Stimulated activated CD4-positive, alpha-beta T cell treated with anti-CD3 and anti-CD28 coated beads, Interleukin-4, amount 100 ng/mL, for 4 hours (primary cell): ENCODE measurements at places on chromosomes 3 and 15.

DNA sequence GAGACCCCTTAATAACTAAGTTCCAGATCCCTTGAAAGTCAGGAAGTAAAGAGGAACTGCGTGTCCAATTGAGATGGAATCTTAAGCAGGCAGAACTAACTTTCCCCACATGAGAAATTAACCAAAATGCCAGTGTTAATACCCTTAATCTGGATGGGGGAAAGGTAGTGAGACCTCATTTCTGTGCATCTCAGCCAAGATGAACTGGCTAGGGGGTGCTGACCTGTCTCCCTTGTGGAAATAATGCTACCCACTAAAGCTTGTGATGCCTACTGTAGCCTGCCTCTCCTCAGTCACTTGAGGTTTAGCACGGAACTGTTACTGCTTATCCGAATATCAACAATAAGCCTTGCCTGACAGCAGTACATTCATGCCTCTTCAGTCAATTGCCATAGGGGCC lies 15.1 kb downstream of the BOC start:
- DNase-seq, result no peak

DNA sequence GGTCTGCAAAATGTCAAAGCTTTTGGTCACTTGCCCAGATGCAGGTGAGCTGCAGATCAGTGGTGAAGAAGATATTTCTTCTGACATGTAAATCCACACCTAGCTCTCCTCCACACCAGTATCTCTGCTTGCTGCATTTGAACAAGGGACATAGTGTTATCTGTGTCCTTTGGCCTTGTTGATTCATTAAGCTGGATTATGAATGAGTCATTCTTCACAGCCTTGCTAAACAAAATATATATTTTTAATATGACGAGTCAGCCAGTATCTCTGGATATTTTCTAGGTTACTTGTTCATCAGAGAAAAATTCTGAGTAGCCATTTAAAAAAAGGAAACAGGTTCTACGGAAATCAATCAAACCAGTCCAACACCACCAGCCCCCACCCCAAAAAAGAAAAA lies 190.6 kb upstream of the ADAMTS9 start:
- no peak for DNase-seq

GRCh38 chr15:72174551-72175165 lies 22.9 kb downstream of the GRAMD2A start:
- no peak for DNase-seq

DNA sequence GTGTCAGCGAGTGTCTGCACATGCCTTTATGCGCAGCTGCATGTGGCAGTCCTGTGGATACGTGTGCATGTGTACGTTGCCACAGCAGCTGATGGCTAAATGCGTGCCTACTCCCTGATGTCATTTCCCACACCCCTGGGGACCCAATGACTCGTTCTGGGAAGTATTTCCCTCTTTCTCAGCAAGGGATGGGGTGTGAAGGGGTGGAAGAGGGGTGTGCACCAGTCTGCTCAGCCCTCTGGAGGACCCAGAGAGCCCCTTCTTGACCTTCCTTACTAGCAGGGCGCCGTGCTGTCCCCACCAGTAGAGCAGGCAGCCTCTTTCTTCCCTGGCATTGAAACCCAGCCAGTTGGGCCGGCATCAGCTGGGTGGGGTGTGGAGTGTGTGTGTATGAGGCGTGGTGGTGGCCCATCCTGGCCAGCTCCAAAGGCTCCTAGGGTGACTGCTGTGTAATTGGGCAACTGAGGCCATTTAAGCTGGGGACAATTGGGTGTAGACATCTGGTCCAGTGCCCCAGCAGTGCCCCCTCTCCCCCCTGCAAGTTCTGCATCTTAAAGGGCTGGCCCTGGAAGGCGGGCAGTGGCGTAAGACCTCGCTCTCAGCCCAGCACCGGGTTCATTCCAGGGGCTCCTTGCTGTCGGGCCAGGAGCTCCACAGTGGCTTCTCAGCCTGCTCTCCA lies 19.2 kb downstream of the SNX33 start:
- no peak for DNase-seq

GRCh38 chr3:178669758-178670157 lies 133.5 kb downstream of the KCNMB2 start:
- no peak for DNase-seq

- no peak for DNase-seq
These were observed 35.4 kb downstream of the RAB7A start for GRCh38 chr3:128761392-128761791.

- DNase-seq, result no peak
These were observed 3.6 kb downstream of the SNX1 start for GRCh38 chr15:64099379-64099778.

GRCh38 chr3:22887664-22888291 lies 315.3 kb upstream of the UBE2E2 start:
- no peak for DNase-seq

- DNase-seq, result peak; percentile 13
These were observed at the start of gene HRH1 for GRCh38 chr3:11154036-11154952. Gene HRH1, plus strand, starts transcription at chr3:11154493. Its CDS starts 104,545 bp downstream, at chr3:11259038.

GRCh38 chr3:31423482-31423881 lies 109.2 kb upstream of the STT3B start:
- DNase-seq, result no peak

GRCh38 chr3:33636125-33636850 lies 81.8 kb downstream of the CLASP2 start:
- DNase-seq, result no peak

DNA sequence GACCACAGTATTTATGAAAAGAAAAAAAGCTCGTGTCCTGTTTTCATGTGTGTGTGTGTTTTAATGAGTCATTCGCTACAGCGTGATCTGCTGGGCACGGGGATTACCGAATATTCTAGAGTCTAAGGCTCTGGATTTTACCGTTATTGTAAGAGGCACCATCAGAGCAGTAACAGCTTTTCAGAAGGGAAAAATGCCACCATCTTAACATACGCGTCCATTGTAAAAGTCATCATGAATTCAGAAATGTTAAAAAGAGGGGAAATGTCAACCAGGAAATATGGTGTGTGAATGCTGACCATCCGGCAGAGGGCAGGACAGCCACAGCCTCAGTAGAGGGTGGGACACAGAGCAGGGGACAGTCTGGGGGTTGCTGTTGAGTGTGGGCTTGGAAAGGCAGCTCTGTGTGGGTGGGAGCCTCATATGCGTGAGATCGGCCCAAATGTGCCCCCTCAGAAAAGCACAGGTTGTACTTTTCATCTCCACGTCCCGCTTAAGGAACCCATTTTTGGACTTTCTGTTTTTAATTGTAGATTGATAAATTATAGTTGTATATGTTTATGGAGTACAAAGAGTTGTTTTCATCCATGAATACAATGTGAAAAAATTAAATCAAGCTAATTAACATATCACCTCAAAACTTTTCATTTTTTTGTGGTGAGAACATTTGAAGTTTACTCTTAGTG lies 69.6 kb downstream of the ASB7 start:
- DNase-seq, result no peak

DNA sequence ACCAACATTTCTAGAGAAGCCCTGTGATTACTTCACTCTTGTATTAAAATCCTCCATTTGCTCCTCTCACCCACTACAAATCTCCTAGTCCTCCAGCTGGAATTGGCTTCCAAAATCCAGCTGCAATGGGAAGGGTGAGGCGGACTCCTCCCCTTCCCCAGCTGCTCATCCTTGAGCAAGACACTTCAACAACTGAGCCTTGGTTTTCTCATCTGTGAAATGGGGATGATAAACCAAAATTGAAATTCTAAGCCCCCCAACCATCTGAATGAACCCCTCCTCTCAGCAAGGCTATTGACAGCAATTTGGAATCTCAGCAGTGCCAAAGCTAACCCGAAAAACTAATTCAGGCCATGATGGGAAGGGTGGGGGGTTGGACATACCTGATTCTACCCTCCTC lies 9.4 kb downstream of the FAM174B start:
- DNase-seq, result no peak

DNA sequence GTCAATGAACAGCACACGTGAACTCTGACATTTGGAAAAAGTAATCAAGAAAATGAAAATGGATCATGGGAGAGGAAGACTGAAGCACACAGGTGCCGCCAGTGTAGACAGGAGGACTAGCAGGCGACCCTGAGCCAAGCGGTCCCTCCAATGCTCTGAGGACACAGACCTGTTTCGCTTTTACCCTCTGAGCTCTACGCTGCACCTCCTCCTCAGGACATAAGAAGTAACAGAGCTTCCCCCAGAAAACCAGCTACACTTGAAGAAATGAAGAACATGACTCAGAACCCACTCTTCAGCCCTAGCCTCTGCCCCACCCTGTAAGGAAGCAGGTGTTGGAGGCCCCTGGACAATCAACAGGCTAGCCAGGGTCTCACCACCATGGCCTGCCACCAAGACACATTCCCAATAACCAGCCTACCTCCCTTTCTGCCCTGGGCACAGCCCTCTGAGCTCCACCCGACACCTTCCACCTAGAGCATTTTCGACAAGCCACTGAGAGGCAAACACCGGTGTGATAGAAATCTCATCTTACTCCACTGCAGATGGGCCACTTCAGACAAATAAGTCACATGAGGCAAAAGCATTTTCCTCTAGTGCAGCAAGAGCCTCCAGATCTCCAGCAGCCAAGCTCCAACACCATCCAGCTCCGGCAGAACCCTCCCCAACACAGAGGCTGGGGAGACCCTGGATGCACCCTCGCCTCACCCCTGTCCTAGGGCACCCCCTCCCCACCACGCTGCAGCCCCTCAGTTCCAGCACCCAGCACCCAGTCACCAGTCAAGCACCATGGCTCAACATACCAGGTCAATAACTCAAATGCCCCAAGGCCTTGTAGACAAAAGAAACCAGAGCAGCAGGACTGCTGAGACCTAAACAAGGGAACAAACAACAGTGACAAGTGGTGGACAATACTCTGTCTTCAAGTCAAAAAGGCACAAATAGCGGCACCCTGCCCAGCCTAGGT lies 11.4 kb downstream of the FAM174B start:
- no peak for DNase-seq

DNA sequence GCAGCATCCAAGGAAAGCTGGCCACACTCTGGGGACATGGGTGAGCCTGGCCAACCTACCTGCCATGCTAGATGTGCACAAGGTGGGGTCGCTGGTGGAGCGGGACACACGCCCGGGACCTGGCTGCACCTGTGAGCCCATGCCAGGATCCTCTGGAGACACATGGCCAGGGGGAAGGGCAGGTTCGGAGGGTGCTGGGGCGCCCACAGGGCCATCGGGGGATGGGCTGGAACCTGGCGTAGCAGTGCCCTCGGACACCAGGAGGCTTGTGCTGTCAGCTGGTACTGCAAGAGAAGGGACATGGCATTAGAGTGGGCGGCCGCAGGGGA lies 143.4 kb downstream of the NSMCE3 start:
- DNase-seq, result no peak

DNA sequence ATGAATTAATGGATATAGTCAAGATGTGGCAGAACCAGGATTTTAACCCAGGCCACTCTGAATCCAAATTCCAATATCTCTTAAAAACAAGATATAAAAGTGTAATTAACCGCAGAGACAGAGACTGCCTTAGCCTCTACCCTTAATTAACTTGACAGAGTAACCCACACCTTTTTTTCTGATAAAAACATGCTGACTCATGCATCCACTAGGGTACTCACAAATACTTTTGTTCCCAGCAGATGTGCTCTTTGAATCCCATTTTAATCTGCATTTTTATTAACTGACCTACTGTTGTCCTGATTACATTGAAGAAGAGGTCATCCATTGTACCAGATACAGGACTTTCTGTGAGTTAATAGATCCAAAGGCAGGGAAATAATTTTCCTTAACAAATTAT lies 278.3 kb downstream of the CHL1 start:
- no peak for DNase-seq

DNA sequence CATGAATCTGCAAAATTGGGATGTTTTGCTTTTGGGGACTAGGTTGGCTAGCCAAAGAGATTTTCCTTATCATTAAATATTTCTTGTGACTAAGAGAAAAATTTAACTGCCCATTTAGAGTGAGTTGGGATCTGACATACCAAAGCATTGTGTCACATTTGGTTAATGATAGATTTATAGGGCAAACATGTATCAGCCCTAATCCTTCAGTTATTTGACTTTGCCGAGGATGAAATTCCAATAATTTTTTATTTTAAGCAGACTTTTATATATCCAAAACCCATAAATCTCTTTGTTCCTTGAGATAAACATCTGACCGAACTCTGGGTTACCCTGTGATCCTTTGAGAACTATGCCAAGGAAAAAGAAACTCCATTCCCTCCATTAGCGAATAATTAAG lies 218.9 kb downstream of the CDIN1 start:
- no peak for DNase-seq

DNA sequence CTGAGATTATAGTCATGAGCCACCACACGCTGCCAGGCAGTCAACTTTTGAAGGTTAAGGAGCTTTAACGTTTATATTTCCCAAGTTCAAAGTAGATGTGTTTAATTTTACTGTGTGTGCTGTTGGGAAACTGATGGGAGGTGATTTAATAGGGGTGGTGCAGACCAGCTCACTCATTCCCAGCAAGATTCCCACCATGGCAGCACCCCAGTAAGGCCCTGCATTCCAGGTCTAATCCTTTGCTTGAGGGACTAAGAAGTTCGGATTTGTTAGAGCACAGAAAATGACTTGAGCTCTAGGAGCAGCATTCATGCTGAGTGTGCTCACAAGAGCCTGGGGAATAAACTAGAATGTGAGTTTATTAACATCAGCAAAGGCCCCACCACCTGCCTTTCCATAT lies 25.2 kb downstream of the TSEN2 start:
- no peak for DNase-seq

DNA sequence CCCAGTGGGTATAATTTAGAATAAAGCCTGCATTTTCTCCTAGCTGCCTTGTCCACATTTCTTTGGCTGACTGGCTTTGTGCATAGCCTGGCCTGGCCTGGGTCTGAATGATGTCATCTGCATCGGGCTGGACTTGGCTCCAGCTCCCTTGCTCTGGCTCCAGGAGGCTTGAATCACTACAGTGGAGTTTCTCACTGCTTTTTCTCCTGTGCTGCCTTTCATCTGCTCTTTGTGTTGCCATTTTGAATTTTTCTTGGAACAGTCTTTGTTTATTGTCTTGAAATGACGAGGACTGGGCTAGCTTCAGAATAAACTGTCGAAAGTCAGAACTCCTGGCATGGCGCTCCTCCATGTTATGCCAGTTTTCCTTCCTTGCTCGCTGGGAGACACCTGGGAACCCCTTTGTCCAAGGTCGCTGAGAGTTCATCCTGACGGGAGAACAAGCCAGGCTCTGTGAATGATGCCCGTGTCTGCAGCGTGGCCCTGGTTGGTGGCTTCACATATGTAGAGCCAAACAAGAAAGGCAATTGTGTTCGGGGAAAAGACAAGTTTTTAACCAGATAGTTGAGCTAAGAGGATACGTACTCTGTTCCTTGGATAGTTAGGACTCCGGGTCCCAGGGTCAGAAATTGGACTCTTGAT lies 258.9 kb downstream of the PDZRN3 start:
- DNase-seq, result no peak

DNA sequence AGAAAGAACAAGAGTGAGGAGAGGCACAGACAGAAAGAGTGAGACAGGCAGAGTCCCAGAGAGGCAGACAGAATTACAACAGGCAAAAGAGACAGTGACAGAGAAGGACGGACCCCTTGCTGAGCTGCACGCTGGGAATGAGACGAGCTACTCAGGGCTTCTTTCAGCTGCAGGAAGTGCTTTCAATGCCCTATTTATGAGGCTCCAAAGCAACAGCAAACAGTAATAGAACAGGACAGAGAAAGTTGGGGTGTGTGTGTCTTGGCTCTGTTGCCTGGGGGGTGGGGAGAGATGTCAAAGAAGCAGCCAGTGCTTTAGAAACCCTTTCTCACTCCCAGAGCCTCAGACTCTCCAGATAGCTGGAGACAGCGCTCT lies 502 bp upstream of the TIMP4 start:
- DNase-seq, result no peak

- no peak for DNase-seq
These were observed 32.6 kb upstream of the FRG2C start for GRCh38 chr3:75631541-75631940.
